Lung microvascular endothelial cell (primary cell): ENCODE measurements at places on chromosomes 12 and 14.

GRCh38 chr12:94807951-94808350 is 157.6 kb upstream of the TMCC3 start:
- no peak for DNase-seq

DNA sequence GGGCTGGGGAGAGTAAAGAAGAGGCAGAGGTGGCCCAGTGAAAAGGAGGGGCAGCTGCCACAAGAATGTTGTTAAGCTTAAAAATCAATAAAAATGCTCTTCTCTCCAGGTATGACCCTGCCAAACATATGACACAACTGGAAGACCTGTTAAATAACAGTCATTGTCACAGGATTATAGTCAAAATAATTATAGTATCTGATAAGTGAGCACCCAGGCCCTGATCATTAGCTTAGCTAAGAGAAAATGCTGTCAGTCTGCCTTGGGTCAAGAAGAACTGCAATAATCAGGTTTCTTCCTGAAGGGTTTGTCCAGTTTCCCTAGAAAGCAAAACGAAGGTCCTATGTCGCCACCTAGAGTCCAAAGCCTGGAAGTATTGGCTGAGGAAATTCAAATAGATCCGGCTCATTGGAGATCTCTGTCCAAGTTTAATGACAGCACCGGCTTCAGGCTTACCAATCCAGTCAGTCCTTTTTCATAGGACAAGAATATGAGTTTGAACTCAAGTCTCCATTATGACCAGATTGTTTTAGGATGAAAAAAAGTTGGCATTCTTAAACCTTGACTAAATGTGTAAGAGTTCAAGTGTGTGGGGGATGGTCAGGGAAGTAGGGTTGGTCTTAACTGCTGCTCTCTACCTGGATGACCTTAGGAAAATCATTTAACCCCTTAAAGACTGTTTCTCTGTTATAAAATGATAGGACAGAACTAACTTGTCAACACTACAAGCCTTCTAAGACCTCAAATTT is 22.5 kb upstream of the NKX2-8 start:
- peak; percentile 76 for DNase-seq

- DNase-seq, result no peak
Observed at GRCh38 chr12:46752396-46752795, 73.4 kb downstream of the SLC38A4 start.

- DNase-seq, result no peak
Observed at GRCh38 chr12:108341356-108341755, 2.2 kb upstream of the CMKLR1 start.

GRCh38 chr12:52427083-52427482 is 7.1 kb downstream of the KRT75 start:
- no peak for DNase-seq

- DNase-seq, result no peak
Observed at GRCh38 chr12:47222520-47223030, 142.8 kb upstream of the AMIGO2 start.

GRCh38 chr14:102949062-102949800 is 26.8 kb downstream of the AMN start:
- DNase-seq, result no peak

DNA sequence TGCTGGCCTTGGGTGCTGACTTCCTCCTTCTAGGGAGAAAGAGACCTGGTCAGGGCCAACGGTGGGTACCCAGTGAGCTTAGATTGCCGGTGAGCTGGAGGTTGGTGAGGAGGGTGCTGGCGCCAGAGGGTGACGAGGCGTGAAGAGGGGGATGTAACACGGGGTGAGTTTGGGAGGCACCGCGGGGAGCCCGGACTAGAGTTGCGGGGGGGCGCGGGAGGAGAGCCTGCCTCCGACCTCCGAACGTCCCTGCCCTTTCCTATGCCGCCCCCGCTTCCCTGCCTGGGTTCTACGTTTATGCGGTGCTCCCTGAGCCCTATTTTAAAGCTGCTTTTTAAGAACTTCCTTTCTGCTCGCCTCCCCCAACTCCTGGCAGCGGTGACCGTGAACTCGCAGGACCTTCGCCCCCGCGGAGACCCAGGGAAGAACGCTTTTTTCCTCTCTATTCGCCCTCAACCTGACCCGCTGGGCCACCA is 18.6 kb downstream of the OR6S1 start:
- DNase-seq, result no peak

- DNase-seq, result no peak
Observed at GRCh38 chr14:99055816-99056215, 216.2 kb downstream of the BCL11B start.

- no peak for DNase-seq
Observed at GRCh38 chr12:42735861-42736361, 146.4 kb upstream of the PRICKLE1 start.

GRCh38 chr12:51521554-51522276 is 69.3 kb upstream of the SCN8A start:
- peak; percentile 26 for DNase-seq

DNA sequence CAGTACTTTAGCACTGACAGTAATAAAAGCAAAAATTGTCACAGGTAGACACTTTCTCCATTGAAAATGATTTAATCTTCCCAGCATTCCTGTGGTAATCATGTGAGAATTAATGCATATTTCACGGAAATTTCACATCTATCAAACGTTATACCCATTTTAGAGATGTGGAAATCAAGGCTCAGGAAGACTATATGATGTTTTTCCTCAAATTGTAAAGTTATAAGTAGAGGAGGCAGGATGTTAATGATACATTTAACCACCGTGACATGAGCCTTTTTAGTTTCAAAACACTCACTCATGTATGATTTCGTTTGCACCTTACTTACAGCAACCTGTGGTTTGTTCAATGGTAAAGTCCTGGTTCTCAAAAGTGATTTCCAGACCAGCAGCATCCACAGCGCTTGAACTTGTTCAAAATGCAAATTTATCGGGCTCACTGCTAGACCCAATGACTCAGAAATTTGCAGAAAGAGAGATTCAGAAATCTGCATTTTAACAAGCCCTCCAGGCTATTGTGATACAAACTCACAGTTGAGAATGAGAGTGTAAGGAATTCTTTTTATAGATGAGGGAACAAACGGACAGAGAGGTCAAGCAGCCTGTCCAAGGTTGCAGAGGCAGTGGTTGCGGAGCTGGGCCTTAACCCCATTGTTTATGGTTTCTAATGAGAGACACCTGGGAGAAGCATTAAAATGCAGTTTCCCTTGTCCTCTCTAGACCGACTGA is 654.8 kb upstream of the TBX3 start:
- no peak for DNase-seq

GRCh38 chr12:107475900-107476299 is 209.7 kb upstream of the PWP1 start:
- DNase-seq, result no peak

GRCh38 chr14:56996721-56997399 is 186.6 kb upstream of the OTX2 start:
- DNase-seq, result no peak

DNA sequence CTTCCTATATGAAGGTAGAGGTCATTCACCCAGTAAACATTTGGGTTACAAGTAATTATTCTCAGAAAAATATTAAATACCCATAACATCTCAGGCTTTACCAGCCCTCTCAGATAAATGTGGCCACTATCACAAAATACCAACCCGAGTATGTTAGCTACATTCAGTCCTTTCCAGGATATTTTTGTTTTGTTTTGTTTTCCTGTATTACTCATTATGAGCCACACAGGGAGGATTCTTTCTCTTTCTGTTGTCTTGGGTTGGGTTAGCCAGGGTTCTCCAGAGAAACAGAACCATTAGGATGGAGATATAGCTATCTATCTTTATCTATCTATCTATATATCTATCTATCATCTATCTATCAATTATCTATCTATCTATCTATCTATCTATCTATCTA is 947.6 kb upstream of the MDGA2 start:
- DNase-seq, result no peak

DNA sequence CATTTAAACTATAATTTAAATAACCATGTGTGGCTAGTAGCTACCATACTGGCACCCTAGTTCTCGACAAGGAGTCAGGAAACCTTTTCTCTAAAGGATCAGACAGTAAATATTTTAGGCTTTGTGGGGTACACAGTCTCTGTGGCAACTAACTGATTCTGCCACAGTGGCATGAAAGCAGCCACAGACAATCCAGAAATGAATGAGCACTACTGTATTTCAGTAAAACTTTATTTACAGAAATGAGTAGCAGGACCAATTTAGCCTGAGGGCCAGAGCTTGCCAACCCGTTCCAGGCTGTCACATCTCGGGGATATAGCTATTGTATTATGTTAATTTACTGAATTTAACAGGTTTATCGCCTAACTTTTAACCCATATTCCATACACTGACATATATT is 278.7 kb downstream of the ITPR2 start:
- DNase-seq, result no peak

DNA sequence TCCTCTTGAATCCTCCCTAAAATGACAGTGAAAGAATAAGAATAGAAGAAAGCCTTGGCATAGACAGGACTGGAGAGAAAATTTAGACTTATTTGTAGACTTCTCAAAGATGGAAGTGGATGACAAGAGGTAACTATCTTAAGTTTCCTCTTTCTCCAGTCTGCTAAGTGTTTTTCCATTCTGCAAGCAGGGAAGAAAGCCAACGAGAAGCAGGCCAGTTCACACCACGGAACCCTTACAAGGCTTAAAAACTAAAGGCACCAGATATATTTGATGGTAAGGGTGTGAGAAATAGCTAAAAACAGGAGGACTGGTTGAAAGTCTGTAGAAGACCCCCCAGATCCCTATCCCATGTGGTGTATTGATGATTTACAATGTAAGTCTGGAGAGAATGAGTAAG is 82.9 kb upstream of the GPHB5 start:
- DNase-seq, result no peak

GRCh38 chr12:49568442-49569162 is 660 bp upstream of the MCRS1 start:
- DNase-seq, result peak; percentile 31

GRCh38 chr12:52319097-52319496 is 2.1 kb downstream of the KRT83 start:
- no peak for DNase-seq

DNA sequence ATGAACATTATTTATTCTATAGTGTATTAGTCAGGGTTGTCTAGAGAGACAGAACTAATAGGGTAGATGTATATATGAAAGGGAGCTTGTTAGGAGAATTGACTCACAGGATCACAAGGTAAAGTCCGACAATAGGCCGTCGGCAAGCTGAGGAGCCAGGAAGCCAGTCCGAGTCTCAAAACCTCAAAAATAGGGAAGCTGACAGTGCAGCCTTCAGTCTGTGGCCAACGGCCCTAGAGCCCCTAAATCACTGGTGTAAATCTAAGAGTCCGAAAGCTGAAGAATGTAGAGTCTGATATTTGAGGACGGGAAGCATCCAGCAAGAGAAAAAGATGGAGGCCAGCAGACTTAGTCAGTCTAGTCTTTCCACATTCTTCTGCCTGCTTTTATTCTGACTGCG is 912.2 kb downstream of the FLRT2 start:
- no peak for DNase-seq

DNA sequence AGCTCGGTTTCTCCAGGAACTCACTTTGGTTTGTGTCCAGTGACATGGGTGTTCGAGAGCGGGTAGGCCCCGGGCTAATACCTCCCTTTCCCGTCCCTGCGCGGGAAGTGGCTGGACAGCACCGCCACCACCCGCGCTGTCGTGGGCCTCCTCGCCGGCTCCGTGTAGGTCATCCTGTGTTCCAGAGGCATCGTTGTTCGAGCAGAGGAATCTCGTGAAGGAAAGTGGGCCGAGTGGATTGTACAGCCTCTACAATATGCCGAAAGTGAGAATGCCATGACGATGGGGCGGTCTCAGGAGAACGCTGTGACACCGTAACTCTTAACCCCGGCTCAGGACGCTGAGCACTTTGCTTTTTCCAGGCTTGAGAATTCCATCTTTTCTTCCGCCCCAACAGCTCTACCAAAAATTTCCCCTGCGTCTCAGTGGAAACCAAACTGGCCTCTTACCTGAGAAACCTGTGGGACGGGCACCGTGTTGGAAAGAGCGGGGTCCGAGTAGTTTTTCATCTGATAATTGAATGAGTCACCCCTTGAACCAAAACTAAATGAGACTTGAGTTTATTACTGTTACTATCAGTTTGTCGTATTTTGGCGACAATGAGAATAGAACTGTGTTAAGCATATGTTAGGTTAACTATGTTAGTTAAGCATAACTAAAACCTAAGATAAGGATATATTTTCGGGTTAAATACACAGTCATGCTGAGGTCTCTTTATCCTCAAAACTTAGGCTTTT is 510 bp downstream of the EIF2S1 start:
- DNase-seq, result no peak

- no peak for DNase-seq
Observed at GRCh38 chr12:19038209-19038608, 91.3 kb upstream of the PLEKHA5 start.

DNA sequence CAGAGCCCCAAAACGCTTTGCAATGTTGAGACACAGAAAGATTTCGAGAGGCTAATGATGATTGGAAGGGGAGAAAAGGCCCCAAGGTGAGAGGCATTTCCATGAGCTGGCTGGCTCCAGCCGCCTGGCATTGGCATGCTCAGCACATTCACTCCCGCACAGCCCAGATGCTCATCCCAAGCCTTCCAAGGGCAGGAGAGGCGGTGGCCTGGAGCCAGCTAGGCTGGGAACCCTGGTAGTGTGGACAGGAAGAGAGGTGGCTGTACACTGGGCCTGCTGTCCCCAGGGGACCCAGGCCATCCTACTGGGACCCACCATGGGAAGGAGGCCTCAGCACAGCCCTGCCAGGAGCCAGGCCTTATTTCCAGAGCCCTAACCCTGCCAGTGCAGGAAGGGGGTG is 72.2 kb downstream of the SPTB start:
- DNase-seq, result no peak

DNA sequence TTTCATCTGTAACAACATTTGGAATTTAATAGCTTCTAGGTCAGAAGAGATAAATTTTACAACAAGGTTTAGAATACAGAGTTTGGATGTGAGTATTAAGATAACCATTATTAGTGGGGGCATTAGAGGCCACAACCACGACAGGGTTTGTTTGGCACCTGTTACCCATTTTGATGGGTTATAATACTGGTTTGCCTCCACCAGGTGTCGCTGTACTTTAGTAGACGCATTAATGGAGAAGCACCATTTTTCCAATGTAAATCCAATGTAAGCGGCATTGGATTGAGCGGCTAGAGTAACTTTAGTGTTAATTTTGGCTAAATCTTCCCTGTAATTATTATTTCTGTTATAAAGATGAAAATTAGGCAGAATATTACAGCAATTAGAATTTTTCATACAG is 136.2 kb downstream of the SLCO1B3 start:
- DNase-seq, result peak; percentile 31

- no peak for DNase-seq
Observed at GRCh38 chr14:103594265-103594664, 31.5 kb downstream of the COA8 start.

- DNase-seq, result no peak
Observed at GRCh38 chr12:22126758-22127157, 80.7 kb downstream of the CMAS start.

DNA sequence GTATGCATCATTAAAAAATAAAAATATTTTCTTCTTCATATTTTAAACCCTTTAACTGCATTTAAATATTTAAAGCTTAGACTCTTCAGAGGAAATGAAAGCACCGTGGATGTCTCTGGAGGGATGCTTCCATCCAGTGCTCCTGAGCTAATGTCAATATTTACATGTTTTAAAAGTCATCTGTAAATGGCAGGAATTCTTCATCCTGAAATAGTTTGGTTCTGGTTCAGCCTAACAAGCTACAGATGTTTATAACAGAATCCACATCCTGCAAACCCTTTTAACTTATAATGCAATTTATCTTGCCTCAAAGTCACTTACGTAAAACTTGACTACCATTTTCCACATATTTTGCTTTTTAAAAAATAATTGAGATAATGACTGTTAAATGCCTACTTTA is 1207.3 kb downstream of the SLC16A7 start:
- no peak for DNase-seq

GRCh38 chr12:49982246-49983087 is 9.7 kb downstream of the AQP6 start:
- no peak for DNase-seq
